C1 segment of cervical spinal cord (tissue), 14 donors: ENCODE measurements at places on chromosomes 6 and 20.

- DNase-seq = no peak
These were observed 176.2 kb upstream of the SASH1 start for GRCh38 chr6:148166339-148166968.

DNA sequence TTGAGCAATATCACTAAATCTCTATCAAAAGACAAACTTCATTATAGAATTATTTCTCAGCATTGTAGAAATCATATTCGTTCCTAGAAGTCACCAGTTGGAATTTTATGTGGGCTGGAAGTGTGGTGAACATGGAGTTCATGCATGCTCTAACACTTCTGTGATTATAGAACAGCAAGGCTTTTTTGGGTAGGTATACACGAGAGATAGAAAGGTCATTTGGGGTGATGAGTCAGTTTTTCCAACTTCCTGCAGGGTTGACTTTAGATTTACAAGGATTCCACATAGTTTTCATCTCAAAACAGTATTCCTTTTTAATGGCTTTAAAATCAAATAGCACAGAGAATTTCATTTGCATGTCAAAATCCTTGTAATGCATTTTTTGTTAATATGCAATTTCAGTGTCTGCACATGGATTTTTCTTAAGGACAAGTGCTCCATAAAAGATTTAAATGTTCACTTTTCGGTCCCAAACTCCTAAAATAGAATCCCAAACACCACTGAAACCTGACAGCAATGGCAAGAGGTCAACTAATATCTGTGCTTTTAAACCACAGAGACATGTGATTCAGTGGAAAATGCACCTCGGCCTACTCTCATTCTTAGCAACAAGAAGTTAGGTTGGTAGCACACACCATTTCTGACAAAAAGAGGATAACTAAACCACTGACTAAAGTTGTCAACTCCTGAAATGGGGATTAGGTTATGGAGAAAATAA lies 211.0 kb downstream of the MOXD1 start:
- DNase-seq = no peak

- no peak for DNase-seq
These were observed 724.6 kb downstream of the UTRN start for GRCh38 chr6:145009711-145010110.

GRCh38 chr20:41468994-41469600 lies 102.5 kb upstream of the EMILIN3 start:
- no peak for DNase-seq

DNA sequence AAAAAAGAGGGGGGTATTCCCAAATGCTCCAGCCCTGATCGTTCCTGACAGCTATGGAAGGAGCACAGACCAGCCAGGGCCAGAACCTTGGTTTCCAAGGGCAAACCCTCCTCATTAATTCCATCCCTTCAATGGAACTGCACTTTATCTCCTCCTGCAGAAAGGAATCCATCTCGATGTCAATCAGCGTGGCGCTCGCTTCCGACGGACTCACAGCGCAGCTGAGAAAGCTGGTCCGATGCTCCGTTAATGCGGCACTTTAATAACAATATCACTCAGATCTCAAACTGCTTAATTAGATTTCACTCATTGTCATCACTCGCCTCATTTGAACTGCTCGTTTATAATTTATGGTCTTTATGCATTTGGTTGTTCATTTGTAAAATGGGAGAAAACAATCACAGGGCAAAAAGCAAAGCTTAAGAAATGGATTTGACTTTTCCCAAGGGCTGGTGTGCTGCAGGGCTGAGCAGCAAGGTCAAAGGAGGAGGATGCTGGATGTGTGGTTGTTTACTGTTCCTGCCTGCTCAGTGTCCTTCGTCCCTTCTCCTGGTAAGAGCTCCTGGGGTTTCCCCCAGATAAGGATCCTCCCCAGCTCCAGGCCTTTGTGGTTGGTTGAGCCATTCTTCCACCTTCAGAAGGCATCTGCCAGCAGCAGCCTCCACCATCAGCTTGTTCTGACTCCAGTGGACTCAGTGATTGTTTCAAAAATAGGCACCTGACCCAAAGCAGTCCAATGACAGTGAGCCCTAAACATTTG lies 152.7 kb downstream of the ANKRD60 start:
- no peak for DNase-seq

GRCh38 chr20:35398660-35399144 lies 13.1 kb downstream of the UQCC1 start:
- no peak for DNase-seq

GRCh38 chr20:57382516-57382915 lies 8.7 kb upstream of the RBM38 start:
- DNase-seq = no peak

- DNase-seq = no peak
These were observed 84.3 kb upstream of the ESR1 start for GRCh38 chr6:151723152-151723551.

DNA sequence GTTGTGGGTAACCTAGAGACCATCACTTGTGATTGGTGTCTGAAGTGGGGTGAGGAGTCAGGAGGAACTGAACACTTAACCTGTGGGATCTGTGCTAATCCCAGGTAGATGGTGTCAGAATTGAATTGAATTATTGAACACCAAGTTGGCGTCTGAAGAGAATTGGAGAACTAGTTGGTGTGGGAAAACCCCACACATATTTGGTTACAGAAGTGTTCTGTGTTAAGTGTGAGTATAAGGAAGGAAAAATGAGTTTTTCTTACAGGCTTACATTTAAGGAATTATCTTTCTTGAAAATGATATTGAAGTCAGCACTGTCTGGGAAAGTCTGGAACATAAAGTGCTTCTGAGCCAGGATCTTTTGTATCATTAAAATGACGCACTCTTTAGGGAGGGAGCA lies 182.9 kb upstream of the ECI2 start:
- no peak for DNase-seq

DNA sequence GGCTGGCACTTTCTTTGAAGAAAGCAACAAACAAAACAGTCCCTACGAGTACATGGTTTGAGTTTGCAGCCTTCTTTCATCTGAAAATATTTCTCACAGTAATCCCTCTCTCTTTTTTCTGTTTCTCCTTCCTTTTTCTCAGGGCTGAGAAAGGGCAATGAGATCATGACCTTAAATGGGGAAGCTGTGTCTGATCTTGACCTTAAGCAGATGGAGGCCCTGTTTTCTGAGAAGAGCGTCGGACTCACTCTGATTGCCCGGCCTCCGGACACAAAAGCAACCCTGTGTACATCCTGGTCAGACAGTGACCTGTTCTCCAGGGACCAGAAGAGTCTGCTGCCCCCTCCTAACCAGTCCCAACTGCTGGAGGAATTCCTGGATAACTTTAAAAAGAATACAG lies 80.7 kb upstream of the CLDN20 start:
- DNase-seq = no peak

DNA sequence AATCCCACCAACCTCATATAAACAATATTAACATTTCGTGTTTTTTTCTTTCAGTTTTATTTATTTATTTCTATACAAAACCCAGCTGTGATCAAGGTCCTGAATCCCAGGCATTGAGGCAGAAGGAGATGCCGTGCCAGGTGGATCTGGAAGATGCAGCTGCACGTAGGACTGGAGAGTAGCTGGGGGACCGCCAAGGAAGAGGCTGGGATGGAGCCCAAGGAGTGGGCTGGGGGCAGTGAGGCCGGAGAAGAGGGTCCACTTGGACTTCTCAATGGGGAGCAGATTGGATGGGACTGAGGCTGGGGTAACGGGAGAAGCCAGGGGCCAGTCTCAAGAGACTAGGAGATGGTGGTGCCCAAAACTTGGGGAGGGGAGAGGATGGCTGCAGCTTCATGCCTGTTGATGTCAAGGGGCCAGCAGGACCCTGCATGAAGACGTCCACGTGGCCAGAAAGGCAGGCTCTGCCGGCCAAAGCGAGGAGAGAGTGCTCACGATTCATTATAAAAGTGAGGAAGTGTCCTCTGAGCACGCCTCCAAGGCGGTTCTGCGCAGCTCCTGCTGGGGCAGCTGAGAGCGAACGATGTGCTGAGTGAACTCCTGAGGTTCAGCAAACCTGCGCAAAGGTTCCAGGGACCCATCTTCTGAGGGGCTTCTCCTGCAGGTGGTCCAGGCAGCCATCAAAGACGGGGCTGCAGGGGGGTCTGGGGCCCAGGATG lies 110.3 kb downstream of the BMP7 start:
- DNase-seq = no peak

DNA sequence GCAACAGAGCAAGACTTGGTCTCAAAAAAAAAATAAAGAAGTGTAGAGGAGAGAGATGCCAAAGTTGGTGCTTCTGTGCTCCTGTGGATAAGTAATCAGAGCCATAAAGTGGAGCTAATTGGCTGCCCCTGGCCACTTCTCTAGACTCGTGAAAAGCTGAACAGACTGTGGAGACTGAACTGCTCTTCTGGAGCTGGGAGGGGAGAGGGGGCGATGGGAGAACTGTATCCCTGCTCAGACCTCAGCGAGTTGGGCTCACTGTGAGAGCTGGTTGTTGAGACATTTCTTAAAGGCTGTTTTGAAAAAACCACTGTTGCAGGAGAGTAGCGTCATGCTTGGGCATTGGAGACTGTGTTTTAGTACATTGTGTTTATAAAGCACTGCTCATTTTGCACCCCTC lies 125.7 kb downstream of the TCP11 start:
- DNase-seq = no peak

DNA sequence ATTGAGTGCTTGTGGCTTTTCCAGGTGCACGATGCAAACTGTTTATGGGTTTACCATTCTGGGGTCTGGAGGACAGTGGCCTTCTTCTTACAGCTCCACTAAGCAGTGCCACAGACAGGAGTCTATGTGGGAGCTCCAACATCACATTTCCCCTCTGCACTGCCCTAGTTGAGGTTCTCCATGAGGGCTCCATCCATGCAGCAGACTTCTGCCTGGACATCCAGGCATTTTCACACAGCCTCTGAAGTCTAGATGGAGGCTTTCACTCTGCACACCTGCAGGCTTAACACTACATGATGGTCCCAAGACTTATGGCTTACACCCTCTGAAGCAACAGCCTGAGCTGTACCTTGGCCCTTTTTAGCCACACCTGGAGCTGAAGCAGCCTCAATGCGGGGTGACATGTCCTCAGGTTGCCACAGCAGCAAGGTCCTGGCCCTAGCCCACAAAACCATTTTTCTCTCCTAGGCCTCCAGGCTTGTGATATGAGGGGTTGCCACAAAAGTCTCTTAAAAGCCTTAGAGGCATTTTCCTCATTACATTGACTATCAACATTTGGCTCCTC lies 552.2 kb downstream of the TFAP2A start:
- DNase-seq = no peak

GRCh38 chr6:6694825-6695624 lies 106.5 kb downstream of the LY86 start:
- DNase-seq = no peak

GRCh38 chr6:33198853-33199436 lies 1.5 kb downstream of the RXRB start:
- DNase-seq = no peak
